Aorta (tissue), 5 donors: ENCODE measurements at places on chromosomes 5 and 9.

GRCh38 chr5:158525663-158526062, 574.1 kb downstream of the EBF1 start:
- no peak for DNase-seq

DNA sequence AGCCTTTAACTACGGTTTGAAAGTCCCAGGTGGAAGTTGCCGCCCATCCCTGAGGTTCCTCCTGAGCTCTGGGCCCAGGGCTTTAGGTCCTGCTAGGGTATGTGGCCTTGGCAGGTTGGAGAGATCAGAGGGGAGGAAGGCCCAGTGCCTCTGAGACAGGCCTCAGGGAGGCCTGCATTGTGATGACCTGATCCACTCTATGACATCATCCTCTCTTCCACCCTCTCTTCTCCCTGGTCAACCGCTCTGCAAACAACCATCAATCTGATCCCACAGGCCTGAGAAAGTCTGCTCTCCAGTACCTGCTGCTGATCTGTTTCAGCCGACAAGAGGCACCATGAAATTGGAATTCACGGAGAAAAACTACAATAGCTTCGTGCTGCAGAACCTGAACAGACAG, at the start of gene CCIN:
TSS of gene CCIN (plus strand) at position 223 of the 400 bp plus-strand sequence. CDS start at position 338, 115 bp downstream.
- DNase-seq, result no peak

DNA sequence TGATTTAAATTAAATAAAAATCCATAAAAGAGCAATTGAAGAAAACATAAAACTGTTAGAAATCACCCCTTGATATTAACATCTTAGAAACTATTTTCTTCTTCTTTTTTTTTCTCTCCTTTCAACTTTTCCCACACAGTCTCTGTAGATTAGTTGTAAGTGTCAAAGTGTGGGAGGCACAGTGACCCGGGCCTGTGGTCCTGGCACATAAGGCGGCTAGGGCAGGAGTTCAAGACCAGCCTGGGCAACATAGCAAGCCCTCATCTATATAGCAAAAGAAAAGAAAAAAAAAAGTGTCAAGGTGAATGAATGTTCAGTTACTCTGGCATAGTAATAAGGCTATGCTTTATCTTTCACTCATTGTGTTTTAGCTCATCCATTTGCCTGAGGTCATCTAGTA, 14.2 kb downstream of the RORB start:
- DNase-seq, result no peak

DNA sequence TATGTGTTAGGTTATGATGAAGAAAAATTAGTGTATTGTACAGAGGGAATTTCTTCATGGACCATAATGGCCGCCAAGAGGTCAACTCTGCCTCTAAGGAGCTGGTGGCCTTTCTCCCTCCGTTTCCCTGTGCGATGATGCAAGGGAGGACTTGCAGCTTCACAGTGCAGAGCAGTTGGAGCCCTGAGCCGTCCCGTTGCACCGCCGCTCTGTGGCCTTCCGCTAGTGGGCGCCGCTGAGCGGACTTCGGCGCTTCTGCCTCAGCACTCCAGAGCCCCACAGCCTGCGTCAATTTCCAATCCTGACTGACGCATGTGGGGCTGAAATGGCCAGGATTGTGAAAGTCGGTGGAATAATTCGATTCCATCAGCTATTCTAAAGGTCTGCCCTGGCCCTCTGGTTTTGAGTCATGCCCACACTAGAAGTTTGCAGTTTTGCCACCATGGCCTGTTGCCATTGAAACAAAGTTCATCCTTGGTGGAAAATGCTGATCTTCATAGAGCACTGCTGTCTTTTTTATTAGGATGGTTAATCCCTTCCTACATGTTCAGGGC, 22.7 kb upstream of the LECT2 start:
- DNase-seq, result peak; percentile 86

DNA sequence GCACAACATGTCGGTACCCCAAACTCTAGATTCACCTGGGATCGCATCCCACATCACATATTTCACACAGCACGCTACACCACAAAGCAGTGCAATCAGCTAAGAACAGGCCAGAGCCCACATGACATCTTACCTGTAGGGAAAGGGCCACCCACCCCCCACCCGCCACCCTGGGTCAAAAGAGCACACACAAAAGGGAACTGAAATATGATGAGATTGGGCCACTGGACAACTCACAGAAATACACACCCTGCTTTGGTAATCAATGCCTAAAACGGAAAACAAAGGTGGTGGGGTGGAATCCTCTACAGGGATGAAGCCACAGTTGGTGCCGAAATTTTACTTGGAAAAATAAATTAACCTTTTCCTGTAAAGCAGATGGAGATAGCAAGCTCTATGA, 13.1 kb downstream of the RETREG1 start:
- no peak for DNase-seq

- DNase-seq, result peak; percentile 73
These were observed 55.2 kb downstream of the NMUR2 start for GRCh38 chr5:152349683-152350526.
